ENCODE measurements at places on chromosomes 12 and 14. TPM values are rescaled to one million over a fixed set of nuclear protein-coding genes. Genes with fewer than 3 reads are reported as not detected.

RD3L gene
- total RNA-seq = not detected

GUCY2C gene
- total RNA-seq = not detected

CCDC177 gene
- total RNA-seq = not detected

DPY19L2 gene
- 2.4 TPM for total RNA-seq

TTLL5 gene
- 36.9 TPM for total RNA-seq

FLVCR2 gene
- 15.8 TPM for total RNA-seq

RIMBP2 gene
- not detected for total RNA-seq

GLT1D1 gene
- not detected for total RNA-seq

Data from dermis blood vessel endothelial cell (primary cell).